RCC 7860 (cell line): ENCODE measurements at places on chromosomes 1 and 21.

DNA sequence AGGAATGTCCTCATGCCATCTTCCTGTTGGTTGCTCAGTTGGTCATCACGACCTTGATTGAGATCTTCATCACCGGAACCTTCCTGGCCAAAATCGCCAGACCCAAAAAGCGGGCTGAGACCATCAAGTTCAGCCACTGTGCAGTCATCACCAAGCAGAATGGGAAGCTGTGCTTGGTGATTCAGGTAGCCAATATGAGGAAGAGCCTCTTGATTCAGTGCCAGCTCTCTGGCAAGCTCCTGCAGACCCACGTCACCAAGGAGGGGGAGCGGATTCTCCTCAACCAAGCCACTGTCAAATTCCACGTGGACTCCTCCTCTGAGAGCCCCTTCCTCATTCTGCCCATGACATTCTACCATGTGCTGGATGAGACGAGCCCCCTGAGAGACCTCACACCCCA, 42.9 kb downstream of the KCNJ15 start:
- no peak for DNase-seq

DNA sequence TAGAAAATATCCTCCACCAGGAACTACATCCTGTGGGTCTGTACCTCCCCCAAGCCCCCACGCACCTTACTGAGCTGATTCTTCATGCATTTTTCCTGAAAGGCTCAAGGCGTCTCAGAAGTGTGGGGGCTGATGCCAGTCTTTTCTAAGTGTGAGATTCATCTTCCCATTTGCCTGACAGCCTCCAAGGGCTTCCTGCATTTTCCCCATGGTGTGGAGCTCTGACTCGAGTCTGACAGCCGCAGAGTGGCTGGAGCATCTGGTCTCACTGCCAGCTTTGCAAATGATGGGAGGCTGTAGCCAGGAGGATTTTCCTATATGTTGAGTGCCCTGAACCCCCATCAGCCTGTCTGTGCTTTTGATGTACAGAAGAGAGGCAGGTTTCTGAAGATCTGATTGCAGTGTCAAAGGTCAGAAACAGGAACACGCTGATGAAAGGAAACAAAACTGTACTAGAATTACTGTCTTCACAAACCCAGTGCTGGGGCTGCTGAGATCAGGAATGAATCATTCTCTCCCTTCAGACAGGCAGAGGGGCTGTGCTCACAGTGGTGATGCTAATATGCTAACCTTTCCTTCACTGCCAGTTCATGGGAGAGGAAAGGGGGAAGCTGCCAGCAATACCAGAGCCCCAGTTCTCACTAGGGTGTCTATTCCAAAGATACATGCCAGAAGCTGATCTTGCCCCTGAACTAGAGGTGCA, 201.5 kb upstream of the C1orf174 start:
- no peak for DNase-seq

DNA sequence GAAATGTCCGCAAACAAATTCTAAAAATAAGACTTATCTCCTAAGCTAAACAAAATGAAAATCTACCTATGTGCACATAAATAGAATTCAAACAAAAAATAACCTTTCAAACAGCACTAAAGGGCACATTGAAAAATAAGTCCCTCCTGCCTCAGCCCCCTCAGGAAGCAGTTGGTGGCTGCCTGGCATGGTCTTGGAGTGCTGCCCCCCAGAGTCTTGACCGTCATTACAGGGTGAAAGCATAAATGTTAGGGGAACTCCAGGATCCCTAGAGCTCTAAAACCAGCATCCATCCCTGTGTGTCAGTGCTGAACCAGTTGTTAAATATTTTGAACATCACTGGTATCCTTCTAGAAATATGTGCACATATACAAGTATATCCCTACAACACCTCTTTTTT, 6.5 kb upstream of the NPL start:
- DNase-seq, result no peak

- peak; percentile 67 for DNase-seq
Measured at GRCh38 chr1:179079113-179079761, 2.6 kb upstream of the TOR3A start.

- no peak for DNase-seq
Measured at GRCh38 chr1:214761030-214761429, 158.0 kb downstream of the CENPF start.

DNA sequence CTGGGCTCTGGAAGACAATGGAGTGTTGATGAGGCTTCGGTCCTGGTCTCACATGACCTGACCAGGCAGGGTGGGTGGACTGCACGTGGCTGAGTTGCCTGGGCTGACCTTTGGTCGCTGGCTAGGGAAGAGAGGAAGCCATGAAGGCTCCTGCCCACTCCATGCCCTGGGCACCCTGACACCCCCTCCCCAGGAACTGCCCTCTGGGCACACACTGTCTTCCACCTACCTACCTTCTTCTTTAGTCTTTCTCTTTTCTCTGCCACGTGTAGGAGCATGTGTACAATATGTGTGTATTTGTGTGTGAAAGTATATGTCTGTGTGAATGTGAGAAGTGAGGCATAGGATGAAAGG, 15.1 kb downstream of the POU3F1 start:
- DNase-seq, result no peak

DNA sequence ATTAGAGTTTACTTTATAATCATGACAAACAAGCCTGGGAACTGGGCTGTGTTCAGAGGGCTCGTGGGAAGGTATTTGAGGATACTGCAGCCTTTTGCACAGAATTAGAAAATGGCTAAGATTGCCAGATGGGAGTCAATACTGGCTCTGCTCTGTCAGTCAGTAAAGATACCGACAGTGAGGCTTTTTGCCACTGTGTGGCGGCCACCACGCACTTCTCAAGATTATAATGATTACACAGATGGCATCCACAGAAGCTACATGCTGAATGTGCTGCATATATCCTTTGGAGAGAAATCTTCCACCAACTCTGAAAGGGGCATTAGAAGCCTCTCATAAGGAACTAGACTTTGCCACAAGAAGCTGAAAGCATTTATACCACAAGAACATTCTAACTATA, 213.4 kb upstream of the PTBP2 start:
- DNase-seq, result no peak

GRCh38 chr1:64733581-64734286, 11.1 kb upstream of the RAVER2 start:
- no peak for DNase-seq

GRCh38 chr1:93056649-93057048, 22.4 kb upstream of the MTF2 start:
- no peak for DNase-seq

DNA sequence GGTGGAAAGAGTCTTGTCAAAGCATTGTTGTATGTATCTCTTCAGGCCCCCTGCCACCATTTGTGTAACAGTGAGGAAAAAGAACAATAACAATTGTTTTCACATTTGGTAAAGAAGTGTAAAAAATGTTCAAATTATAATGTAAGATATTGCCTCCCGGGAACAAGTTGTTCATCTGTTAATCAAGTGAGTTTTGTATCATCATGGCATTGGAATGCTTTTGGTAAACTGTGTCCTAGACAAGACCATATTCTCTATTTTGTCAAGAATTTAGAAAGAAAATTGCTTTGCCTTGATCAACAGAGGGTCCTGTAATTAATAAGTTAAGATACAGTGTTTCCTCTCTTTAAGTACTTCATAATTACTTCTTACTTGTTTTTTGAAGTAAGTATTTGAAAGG, 692.0 kb upstream of the NR5A2 start:
- DNase-seq, result no peak

DNA sequence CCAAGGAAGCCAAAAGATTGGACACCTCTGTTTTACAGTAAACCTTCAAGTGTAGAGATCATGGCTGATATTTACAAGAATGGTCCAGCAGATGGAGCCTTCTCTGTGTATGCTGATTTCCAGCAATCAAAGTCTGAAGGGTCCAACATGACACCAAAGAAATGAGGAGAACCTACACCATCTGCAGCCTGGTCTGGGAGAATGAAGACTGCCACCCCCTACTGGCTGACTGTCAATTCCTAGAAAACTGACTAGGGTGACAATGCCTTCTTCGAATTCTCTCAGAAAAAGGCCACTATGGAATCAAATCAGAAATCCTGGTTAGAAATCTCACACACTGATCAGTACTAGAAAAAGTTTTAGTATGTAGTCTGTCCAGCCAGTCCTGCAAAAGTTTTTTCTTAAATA, 83.3 kb downstream of the CDC42BPA start:
- DNase-seq, result peak; percentile 41

DNA sequence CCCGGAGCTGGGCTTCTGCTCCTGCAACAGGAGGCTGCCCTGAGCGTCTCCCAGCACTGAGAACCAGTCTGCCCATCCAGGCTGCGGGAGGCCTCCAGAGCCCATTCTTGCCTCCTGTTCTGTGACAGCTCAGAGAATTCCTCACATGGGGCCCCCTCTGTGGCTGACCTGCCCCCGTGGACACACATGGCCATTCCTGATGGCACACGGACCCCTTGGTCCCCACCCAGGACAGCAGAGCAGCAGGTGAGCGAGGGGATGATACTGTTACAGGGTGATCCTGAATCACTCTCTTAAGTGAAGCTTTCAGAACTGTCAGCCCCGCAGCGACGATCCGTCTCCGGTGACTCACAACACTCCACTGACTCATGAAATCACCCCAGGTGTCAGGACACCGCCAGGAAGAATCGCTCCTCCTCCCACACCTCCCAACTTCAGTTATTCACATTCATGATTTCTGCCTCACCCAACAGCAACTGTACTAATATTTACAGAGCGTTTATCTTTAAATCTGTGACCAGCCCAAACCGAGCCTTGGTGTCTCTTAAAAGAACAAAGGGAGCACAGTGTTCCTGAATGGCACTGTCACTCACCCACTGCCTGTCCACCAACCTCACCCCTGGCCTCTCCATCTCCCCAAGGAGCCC, 22.5 kb downstream of the CHD5 start:
- peak; percentile 84 for DNase-seq

GRCh38 chr1:15214527-15214926, 32.5 kb upstream of the FHAD1 start:
- DNase-seq, result no peak

- DNase-seq, result no peak
Measured at GRCh38 chr1:230068621-230068873, 1.5 kb downstream of the GALNT2 start.

GRCh38 chr1:214327514-214327913, 46.6 kb downstream of the SMYD2 start:
- DNase-seq, result no peak

- DNase-seq, result no peak
Measured at GRCh38 chr1:106876384-106876783, 180.1 kb upstream of the PRMT6 start.

DNA sequence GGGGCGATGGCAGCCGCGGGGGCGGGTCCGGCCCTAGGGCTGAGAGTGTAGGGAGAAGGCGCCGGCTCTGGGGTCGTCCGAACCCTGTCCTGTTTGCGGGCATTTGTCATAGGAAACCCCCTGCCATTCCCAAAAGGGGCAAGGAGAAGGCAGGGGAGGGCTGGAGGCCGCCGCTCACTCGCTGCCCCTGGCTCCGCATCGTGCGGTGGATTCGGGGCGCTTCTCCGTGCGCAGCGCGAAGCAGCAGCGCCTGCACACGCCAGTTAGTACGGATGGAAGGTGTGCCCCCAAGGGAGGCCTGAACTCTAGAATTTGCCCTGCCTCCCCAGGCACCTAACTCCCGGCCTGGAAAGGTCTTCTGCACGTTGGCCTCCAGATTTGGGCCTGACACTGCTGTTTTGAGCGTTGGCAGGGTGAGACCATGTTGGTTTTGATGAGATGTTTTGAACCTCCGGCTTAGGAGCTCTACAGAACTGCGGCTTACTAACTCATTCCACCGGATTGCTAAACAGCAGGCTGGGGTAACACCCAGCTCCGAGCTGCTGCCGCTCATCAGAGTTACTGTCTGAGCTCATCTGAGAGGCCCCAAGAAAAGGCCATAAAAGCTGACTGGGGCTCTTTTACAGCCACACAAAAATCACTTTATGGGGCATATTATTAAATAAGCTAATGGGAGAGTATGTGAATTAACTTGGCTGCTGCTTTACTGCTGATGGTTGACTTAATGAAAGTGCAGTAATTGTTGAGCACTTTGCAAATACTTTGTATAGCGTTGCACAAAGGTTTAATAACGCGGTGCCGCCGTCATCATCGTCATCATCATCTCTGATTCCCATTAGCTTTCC, 987 bp downstream of the GPR137B start:
- no peak for DNase-seq

DNA sequence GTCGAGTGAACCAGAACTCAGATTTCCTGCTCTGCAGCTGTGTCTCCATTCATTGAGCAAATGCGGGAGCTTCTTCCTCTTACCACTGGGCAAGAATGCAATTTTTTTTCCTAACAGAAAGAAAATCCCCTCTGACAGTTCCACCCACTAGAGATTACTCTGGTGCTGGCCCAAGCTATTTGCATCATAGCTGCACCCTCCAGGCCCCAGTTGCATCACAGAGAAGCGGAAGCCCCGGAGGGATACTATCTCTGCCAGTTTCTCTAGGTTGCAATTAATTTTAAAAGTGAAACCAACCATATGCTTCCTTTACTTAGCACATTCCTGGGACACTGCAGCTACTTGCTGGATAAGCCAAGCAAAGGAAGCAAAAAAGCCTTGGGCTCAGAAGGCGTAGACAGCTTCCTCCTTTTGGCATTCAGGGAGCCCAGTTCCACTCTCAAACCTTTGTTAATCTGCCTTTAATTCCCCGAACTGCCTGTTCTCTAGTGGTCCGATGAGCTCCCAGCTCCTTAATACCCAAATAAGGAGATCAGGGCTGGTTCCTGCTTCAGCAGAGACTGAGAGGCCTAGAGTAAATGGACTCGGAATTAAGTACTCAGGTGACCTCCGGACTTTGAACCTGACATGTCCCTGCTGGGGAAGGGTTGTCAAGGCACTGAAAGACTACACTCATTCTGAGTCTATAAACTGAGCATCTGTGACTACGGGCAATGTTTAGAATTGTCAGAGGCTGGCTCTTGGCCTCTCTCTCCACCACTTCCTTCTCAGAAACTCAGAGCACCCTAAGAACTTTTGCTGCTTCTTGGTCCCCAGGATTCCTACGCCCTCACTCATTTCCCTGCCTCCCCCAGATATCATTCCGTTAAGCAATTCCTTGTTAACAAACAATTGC, 72.5 kb upstream of the TNFSF18 start:
- peak; percentile 41 for DNase-seq

GRCh38 chr1:6275826-6276782, 15.2 kb upstream of the GPR153 start:
- no peak for DNase-seq

- no peak for DNase-seq
Measured at GRCh38 chr1:151728151-151729054, 7.1 kb downstream of the RIIAD1 start.
